ENCODE measurements at places on chromosomes 13 and 19.

DNA sequence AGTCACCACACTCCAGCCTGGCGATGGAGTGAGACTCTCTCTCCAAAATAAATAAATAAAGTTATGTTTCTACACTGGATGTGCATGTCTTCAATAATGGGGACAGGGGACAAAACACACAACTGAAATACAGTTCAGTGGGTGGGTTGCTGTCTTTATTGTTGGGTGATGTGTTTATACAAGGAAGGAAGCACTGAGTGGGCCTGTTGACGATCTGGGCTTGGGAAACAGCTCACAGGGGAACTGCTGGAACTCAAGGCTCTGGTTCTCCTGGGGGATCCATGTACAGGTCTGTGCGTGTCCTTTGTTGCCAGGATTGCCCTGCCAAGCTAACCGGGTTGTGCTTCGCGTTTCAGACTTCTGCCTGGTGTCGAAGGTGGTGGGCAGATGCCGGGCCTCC, 18.9 kb downstream of the SPINT2 start:
- no peak for DNase-seq

GRCh38 chr13:42064966-42065365, 16.5 kb downstream of the DGKH start:
- DNase-seq = no peak

DNA sequence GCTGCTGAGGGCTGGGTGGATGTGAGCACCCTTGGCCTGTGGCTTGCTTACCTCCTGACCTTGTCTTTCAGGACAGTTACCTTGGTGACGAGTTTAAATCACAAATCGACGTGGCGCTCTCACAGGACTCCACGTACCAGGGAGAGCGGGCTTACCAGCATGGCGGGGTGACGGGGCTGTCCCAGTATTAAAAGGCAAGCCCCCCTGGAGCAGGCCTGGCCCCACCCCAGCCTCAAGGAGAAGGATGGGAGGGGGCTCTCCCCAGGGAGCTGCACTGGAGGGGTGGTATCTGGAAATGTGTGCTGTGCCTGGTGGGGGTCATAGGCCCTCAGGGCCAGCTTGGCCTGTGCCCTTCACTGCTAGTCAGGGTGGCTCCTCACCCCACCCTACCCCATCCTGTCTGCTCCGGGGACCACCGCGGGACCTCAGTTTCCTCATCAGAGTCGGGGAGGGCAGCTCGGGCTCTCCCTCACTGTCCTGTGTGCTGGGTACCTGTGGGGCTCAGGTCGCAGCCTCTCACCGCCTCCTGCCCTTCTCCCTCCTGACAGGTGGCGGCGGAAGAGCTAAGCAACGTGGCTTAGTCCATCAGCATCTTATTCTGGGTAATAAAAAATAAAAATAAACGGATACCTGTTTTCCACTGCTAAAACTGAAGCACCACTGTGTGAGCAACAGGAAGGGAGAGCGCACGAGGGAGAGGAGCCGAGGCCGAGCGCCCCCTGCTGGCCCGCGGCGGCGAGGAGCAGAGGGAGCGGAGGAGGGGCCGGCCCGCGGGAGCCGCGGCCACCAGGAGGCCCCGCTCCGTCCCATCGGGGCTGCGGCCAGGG, 29.8 kb downstream of the CERS1 start:
- DNase-seq = peak; percentile 72

GRCh38 chr19:1168572-1169410, 5.3 kb downstream of the SBNO2 start:
- no peak for DNase-seq

- no peak for DNase-seq
Measured at GRCh38 chr19:43416951-43417623, 2.4 kb downstream of the TEX101 start.

GRCh38 chr19:8695501-8695900, 3.1 kb downstream of the ACTL9 start:
- no peak for DNase-seq

- no peak for DNase-seq
Measured at GRCh38 chr13:22652796-22653195, 528.0 kb upstream of the SGCG start.

DNA sequence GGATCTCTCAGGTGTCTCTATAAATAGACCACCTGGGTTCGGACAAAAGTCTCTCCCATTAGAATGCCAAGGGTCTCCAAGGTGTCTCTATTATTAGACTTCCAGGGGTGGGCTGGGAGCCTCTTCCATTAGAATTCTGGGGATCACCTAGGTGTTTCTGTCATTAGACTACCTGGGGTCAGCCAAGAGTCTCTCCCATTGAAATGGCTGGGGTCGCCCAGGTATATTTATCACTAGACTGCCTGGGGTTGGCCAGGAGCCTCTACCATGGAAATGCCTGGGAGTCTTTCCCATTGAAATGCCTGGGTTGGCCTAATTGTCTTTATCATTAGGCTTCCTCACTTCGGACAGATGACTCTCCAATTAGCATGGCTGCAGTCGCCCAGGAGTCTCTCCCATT, 1565.5 kb downstream of the UQCRFS1 start:
- no peak for DNase-seq

DNA sequence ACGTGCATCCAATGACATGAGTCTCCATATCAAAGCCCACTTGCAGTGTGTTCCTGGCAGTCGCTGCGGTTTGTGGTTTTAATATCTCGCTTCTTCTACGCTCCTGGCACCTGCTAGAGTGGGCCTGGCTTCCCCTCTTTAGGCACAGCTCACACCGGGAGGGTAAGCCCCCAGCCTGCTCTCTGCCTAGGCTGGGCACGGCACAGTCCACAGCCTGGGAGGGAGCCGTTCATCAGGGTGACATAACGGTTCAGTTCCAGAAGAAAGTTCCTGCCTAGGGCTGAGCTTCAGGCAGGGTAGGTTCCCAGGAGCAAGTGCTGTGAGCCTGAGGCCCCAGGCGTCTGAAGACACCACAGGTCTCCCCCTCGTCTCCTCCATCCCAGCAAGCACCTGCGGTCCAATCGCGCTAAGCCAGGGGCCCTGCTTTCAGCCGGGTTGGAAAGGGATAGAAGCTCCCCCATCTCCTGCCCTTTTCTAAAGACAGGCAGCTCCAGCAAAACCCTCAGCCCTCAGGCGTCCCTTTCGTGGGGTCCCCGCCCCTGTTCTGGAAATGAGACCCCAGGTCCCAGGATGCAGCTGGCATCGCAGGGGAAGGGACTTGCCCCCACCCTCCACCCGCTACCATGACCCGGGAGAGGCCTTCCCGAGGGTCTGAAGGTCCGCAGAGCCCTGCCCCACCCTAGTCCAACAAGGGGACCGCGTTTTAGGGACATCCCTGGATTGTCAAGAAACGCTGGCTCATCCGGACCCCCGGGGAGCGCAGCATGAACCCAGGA, 121.6 kb upstream of the ZNF507 start:
- peak; percentile 17 for DNase-seq

DNA sequence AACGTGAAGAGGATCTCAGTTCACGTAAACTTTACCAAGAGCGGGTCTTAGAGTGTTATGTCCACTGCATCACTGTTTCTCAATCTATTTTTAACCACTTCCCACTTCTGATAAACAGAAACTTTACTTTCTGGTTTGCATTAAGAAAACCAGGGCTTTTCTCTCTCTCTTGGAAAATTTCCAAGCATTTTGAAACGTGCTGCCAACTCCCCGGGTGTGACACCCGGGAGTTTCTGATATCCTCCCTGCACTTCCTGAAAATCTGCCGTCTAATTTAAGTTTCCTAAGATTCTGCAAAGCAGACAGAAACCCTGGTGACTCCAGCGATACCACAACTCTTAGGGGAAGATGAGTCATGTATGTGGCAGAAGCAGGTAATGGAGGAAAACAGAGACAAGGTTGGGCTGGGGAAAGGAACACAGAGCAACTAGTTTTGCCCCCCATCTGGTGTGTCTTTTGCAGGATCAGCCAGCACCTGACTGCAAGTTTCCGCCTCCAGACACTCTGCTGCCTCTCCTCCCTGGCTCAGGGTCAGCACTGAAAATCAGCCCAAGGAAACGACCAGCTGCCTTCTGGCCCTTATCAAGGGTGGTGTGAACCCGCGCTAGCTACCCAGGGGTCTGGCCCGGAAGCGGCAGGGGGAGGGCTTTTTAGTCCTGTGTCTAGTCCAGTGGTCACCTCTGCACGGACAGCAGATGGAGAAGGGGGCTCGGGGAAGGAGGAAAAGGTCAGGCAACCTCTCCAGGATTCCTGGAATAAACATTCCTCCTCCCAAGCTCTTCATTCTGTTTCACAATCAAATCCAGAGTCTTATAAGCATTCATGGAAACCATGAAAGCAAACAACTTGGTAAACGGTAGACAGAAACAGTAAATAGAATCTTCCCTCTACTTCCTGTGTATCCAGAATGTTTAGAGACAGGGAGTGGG, 11.3 kb upstream of the FFAR2 start:
- DNase-seq = peak; percentile 43

- DNase-seq = no peak
Measured at GRCh38 chr13:63190219-63190618, 1774.6 kb upstream of the PCDH20 start.

DNA sequence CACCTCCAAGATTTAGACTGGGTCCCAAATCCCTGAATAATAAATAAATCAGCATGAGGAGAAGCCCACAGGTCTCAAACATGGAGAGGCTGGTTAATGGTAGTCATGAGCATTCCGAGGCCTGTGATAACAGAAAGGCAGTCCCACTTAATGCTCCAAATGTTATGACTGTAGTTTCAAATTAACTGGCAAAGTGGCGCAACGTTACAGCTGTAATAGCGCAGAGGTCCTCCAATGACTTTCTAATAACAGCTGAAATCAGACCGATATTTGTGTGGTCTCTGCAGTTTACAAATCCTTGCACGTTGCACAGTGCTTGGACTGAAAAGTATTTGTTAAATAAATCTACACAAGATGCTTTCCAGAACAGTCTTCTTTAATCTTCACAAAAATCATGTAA, 141.8 kb downstream of the ABCC4 start:
- DNase-seq = no peak

- no peak for DNase-seq
Measured at GRCh38 chr13:112959701-112960542, 9.1 kb upstream of the MCF2L start.

- no peak for DNase-seq
Measured at GRCh38 chr19:44747739-44748425, 626 bp upstream of the BCL3 start.

GRCh38 chr13:43428545-43429296, 358.1 kb downstream of the ENOX1 start:
- DNase-seq = no peak

DNA sequence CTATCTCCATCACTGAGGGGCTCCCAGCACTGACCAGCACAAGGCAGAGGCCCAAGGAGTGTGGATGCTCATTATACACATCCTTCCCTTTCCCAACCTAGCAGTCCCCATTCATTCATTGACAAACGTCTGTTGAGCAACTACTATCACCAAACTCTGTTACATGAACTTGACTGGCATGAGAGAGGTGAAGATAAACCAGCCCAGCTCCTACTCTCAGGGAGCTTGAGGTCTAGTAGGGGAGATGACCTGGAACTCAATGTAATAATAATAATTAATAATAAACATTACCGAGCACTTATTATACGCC, 8.9 kb upstream of the CEACAM16 start:
- DNase-seq = no peak

DNA sequence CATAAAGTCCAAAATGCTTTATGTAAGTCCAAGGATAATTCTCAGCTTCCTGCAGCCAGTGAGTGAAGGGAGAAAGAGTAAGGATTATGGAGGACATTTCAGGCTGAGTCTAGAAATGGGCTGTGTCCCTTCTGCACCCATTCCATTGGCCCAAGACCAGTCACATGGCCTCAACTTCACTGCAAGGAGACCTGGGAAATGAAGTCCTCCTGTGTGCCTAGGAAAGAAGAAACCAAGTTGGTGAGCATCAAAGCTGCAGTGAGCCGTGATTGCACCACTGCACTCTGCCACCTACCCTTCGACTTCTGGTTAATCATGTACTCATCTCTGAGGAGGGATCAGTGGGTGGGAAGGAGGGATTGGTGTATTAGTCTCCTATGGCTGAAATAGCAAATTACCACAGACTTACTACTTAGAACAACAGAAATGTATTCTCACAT, 3.6 kb upstream of the CD37 start:
- DNase-seq = peak; percentile 57

DNA sequence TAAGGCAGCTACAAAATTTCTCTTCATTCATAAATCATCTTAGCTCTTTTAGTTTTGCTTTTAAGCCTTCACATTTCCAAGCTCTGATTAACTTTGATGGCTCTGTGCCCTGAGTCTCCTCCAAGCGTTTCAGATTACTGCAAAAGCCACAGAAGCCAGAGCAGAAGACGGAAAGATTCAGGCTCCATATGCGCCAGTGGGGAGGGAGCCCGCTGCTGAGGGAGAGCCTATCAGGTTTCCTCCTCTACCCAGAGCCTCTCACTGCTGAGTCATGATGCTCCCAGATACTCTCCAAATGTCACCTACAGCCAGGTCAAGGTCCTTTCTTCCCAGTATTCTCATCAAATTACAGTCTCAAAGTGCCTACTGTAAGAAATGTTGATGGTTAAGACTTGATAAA, 193.6 kb downstream of the RAP2A start:
- DNase-seq = no peak

GRCh38 chr19:16562608-16563025, 9.6 kb downstream of the SLC35E1 start:
- no peak for DNase-seq

GRCh38 chr19:19661141-19661674, 2.3 kb downstream of the ATP13A1 start:
- DNase-seq = no peak

GRCh38 chr13:46720189-46720588, 76.8 kb downstream of the ESD start:
- no peak for DNase-seq

DNA sequence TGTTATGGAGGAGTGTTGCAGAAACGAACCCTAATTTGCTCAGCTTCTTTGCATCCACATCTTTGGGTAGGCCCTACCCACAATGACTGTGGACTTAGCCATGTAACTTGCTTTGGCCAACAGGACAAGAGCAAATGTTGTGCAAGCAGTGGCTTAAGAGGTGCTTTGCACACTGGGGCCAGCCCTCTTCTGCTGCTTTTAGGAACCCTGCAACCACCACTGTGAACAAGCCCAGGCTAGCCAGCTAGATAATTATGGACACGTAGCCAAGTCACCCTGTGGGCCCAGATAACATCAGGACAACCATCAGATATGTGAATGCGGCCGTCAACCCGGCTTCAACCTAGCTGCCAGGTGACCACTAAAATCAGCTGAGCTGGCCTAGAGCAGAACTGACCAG, 17.1 kb downstream of the C19orf47 start:
- DNase-seq = no peak

DNA sequence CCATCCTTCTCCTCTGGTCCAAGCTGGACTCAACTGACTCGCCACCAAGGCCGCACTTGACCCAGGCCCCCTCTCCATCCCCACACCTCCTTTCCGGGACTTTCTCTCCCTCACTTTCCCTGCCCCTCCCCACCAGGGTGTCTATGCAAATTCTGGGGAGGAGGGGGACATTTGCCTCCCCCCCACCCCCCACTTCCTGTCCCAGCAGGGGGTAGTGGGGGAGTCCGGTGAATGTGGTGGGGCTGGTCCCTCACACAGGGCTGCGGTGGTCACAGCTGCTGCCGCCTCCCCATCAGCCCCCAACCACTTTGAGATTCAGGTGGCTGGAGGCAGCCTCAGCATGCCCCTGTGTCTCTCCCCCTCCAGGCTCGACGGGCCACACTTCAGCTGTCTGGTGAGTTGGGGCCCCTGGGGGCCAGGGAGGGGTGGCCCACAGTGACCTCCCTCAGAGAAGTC, 870 bp downstream of the SPIB start:
- no peak for DNase-seq

GRCh38 chr19:11692127-11692790, 46.5 kb downstream of the ZNF823 start:
- DNase-seq = no peak

GRCh38 chr19:9044449-9044848, 34.2 kb upstream of the MUC16 start:
- DNase-seq = no peak

- no peak for DNase-seq
Measured at GRCh38 chr13:50923272-50923671, 13.7 kb downstream of the RNASEH2B start.
